ENCODE measurements at places on chromosomes 4 and X. TPM values are rescaled to one million over a fixed set of nuclear protein-coding genes. Genes with fewer than 3 reads are reported as not detected.

GRCh38 chrX:112058255-112058654 lies 24.3 kb downstream of the TRPC5 start:
- DNase-seq, result no peak

DNA sequence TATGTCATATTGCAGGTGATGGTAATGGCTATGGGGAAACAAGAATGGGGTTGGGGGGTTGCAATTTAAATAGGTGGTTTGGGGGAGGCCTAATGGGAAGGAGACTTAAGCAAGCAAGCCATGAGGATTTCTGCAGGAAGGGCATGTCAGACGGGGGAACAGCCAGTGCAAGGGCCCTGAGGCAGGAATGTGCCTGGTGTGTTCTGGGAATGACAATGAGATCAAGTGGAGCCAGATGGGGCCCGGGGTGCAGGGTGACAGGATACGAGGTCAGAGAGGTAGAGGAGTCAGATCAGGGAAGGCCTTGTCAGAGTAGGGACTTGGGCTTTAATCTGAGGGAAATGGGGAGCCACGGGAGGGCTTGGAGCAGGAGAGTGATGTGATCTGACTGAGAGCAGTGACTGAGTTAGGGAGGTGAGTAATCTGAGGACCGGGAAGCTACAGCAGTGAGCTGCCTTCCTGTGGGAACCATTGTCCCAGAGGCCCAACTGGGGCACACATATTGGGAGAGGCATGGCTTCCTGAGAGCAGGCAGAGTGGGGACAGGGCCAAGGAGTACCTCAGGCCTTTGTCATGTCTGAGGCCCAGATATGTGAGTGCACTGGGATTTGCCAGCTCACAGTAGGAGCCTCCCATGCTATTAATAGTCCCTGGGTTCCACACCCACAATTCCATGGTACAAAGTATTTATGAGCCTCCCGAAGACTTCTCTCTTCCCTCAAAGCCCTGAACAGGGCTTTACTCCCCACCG lies 139.8 kb downstream of the BCOR start:
- no peak for DNase-seq

DNA sequence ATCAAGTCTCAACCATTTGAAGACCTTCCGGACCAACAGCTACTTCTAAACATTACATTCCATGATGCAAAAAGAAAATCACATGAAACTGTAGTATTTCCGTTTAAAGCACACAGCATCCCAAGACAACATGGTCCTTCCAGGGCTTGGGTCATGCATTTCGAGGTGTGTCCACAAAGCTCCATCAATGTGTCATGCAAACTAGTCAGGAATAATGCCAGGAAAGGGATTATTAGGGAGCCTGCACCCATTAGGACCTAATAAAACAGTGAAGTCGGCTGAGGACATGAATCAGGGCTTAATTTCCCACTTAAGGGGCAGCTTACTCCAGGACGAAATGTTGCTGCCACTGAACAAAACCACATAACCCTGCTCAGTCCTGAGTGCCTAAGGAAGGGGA lies 177.9 kb downstream of the TSPAN5 start:
- DNase-seq, result no peak

GRCh38 chrX:57227691-57228090 lies 58.8 kb upstream of the FAAH2 start:
- no peak for DNase-seq

- no peak for DNase-seq
Measured at GRCh38 chrX:125236955-125237354, 82.7 kb upstream of the TEX13C start.

DNA sequence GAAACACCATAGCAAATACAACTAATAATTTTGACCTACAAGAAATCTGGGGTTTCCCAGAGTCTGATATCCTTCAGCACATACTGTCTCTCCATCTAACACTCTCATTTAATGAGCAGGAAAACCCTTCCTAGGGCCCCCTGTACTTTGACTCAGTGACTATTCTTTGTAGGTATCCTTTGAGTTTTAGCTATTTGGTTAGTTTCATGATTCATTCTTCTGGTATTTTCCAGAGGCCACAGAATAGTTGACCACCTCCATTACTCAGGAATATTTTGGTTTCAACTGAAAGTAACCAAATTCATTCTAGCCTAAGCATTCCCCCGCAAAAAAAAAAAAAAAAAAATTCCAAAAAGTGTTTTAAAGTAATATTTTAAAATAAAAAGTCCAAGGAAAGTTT lies 140.0 kb downstream of the IDS start:
- no peak for DNase-seq

GRCh38 chr4:31735004-31735403 lies 1014.8 kb downstream of the PCDH7 start:
- no peak for DNase-seq

DNA sequence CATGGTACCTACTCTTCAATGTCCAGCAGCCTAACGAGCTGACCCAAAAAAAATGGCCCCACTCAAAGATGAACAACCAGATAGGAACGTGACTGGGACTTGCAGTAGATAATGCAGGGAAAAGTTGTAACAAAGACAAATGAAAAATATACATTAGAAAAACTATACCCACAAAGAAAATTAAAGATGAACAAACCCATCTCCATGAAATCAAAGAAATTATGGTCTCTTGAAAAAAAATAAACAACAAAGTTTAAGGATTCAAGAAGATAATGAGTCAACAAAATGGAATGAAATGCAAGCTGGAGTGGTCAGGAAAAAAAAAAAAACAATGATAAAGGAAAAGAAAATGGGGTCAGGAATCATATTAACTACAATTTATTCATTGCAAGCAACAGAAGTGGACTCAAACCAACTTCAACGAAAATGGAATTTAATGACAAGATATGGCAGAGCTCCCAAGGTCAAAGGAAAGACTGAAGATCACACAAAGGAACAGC lies 309.8 kb upstream of the GALNT7 start:
- no peak for DNase-seq

GRCh38 chr4:79871961-79872360 lies 201.1 kb downstream of the ANTXR2 start:
- DNase-seq, result no peak

DNA sequence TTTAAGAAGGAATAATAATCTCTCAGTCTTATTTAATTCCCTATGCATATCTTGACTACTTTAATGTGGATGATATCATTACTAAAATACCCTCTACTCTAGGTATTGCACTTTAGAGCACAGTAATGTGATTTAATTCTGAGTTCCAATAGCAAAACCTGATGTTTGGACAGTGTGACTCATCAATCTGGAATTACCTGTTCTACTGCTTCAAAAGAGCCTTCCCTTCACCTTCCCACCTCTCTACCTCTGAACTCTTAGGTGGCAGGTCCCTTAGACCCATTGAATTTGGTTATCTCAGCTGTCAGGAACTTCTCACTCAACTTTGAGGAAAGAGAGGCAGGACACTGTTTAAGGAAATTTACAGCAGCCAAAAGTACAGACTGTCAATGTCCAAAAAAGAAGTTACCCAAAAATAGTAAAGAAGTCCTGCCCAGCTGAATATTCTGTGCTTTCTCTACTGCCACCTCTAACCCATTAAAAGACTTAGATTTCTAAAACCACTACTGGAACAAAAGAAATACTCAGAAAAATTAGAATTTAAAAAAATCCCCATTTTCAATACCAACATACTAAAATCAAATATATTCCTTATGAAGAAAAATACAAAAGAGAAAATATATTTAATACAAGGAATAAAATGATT lies 123.1 kb upstream of the GPM6A start:
- DNase-seq, result no peak

DNA sequence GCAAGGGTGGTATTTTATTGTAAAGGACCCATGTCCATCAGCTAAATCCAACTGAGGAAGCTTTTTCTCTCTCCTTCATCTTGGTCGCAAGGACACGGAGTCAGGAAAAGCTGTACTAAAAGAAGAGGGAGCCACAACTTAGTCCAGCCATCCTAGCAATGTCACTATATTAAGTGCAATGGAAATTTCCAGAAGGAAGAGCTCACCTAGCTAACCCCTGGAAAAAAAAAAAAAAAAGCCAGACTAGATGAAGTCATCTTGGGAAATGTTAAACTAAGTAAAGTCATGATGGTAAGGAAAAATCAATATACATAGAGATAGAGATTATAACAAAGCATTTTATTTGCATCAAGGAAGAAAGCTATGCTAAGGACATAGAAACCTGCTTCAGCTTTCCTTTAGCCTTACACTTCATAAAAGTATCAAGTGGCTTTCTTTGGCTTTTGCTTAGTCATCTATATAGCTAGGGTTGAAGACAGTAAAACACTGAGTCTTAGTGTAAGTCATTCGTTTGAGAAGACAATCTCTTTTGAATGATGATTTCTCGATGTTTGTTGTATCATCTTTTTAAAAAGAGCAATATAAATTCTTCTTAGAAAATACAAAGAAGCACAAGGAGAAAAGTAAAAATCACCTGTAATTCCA lies 18.6 kb upstream of the CA5B start:
- no peak for DNase-seq

SGMS2 gene
- not detected for total RNA-seq
